Endodermal cell (in vitro differentiated cells): ENCODE measurements at places on chromosomes 4 and X. TPM values are rescaled to one million over a fixed set of nuclear protein-coding genes. Genes with fewer than 3 reads are reported as not detected.

HOPX gene
- not detected in 3 replicates for total RNA-seq

MAGEC1 gene
- not detected in 3 replicates for total RNA-seq

MAEA gene
- total RNA-seq = 26.6 to 49.7 TPM (median 48.8 TPM) in 3 replicates

TDO2 gene
- total RNA-seq = not detected in 3 replicates

FGG gene
- 0.54 to 0.90 TPM (median 0.89 TPM) in 3 replicates for total RNA-seq

ABLIM2 gene
- 1.6 and 2.0 TPM in 2 replicates for total RNA-seq

MAGEB16 gene
- not detected in 3 replicates for total RNA-seq
